ENCODE measurements at places on chromosomes 3 and 15.

- no peak for DNase-seq
Observed at GRCh38 chr3:151425627-151426340, 35.1 kb downstream of the IGSF10 start.

DNA sequence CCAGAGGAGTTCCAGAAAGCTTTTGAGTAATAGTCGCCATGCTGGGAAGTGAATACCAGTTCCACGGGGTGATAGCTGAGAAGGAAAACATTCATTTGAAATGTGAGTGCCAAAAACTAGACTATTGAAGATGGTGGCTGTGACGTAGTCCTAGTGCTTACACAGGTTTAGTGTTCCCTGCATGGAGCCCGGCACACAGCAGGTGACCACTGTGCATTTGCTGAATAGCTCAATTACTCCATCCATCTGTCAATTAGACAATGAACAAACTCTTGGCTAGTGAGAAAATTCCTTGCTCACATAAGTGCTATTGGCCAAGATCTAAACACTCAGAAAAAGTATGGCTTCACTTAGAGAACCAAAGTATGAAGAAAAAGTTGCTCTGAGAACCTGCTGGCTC, 448.1 kb upstream of the WNT5A start:
- no peak for DNase-seq

DNA sequence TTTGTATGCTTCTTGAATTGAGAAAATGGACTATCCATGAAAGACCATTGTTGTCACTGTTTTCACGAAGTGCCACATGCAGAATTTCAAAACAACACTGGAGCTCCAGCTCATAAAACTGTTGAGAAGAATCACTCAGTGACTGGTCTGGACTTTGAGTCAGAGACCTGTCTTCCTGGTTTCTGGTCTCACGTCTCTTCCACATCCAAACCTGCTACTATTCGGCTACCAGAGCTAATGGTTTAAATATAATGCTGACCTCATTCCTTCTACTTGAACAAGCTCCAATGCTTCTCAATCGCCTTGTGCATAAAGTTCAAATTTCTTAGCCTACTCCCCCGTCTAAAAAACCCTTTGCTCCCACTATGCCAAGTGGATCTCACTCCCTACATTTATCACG, 227.9 kb upstream of the NR2F2 start:
- DNase-seq: no peak

GRCh38 chr3:186244016-186244415, 118.0 kb downstream of the DGKG start:
- no peak for DNase-seq

GRCh38 chr3:150746791-150747590, 16.0 kb downstream of the SIAH2 start:
- DNase-seq: no peak

- DNase-seq: no peak
Observed at GRCh38 chr3:6605227-6605626, 255.7 kb upstream of the GRM7 start.

- DNase-seq: no peak
Observed at GRCh38 chr3:30428251-30428650, 178.2 kb upstream of the TGFBR2 start.

- no peak for DNase-seq
Observed at GRCh38 chr3:124529826-124530571, 200.3 kb upstream of the UMPS start.

DNA sequence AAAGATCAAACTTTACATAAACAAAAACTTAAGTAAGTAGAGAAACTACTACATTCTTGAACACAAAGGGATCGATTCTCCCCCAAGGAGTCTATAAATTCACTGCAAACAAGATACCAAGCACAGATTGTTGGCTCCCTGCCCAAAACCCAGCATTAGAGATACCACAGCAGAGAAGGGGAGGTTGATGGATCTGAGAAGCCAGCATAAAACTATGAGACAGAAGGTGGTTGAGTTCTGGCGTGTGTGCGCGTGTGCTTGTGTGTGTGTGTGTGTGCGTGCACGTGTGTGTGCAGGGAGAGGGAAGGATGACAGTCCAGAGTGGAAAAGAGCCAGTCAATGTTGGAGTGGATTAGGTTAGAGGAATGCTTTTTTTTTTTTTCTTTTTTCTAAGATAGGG, 143.2 kb upstream of the PRR20G start:
- no peak for DNase-seq

DNA sequence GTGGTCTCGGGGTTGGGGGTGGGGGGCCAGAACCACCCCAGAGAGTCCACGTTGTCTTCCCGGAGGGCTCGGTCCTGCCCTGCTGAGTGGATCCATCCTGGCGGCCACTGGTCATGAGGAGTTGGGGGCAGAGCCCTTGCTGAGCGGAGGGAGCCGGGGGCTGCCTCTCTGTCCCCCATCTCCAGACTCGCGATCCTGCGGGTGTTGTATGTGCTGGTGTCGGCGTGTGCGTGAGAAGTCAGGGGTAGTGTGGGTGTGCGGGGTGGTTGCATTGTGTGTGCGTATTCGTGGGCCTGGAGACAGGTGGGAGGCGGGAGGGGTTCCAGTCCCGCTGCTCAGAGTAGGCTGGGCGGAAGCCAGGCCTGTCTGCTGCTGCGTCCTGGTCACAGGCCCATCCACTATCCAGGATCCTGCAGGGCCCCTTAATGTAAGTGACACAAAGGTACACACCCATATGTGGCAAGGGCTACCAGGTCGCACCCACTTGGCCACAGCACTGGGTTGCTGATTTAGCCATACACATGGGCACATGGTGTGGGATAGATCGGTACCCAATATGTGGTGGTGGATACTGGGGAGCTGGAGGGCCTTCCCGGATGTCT, 30.7 kb downstream of the NBEAL2 start:
- no peak for DNase-seq

DNA sequence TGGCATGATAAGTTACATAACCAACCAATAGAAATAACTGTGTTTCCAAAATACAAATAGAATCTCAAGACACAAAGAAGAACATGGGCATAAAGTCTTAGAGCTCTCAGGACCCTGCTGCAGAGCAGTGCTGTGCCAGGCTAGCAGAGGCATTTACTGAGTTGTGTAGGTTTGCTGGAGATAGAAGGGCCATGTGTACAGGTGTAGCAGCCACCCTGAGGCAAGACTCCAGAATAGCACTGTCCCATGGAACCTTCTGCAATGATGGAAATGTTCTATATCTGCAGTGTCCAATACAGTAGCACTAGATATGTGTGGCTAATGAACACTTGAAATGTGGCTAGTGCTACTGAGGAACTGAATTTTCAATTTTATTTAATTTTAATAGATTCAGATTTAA, 267.0 kb upstream of the UMPS start:
- DNase-seq: no peak

DNA sequence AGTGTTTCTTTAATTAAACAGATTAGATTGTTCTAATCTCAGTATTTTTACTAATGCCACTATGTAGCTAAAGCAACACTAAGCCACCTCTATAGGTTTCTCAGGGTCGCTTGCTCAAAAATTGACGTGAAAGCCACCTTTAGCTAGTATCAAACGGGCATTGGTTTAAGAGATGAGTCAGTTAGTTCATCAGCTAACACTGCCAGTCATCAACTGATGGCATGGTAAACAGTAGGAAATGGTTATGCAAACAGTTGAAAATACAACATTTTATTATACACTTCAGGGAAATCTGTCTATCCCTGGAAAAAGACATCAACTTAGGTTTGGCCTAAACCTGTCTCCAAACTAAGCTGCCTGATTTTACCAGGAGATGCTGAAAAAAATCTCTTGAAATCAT, 582.3 kb upstream of the NAALADL2 start:
- no peak for DNase-seq

- no peak for DNase-seq
Observed at GRCh38 chr3:69484507-69485393, 98.9 kb upstream of the FRMD4B start.

- no peak for DNase-seq
Observed at GRCh38 chr15:87661454-87662355, 594.8 kb downstream of the NTRK3 start.

- no peak for DNase-seq
Observed at GRCh38 chr3:197908957-197909701, 40.9 kb upstream of the RPL35A start.

GRCh38 chr3:109597444-109597843, 260.1 kb upstream of the DPPA4 start:
- DNase-seq: no peak

DNA sequence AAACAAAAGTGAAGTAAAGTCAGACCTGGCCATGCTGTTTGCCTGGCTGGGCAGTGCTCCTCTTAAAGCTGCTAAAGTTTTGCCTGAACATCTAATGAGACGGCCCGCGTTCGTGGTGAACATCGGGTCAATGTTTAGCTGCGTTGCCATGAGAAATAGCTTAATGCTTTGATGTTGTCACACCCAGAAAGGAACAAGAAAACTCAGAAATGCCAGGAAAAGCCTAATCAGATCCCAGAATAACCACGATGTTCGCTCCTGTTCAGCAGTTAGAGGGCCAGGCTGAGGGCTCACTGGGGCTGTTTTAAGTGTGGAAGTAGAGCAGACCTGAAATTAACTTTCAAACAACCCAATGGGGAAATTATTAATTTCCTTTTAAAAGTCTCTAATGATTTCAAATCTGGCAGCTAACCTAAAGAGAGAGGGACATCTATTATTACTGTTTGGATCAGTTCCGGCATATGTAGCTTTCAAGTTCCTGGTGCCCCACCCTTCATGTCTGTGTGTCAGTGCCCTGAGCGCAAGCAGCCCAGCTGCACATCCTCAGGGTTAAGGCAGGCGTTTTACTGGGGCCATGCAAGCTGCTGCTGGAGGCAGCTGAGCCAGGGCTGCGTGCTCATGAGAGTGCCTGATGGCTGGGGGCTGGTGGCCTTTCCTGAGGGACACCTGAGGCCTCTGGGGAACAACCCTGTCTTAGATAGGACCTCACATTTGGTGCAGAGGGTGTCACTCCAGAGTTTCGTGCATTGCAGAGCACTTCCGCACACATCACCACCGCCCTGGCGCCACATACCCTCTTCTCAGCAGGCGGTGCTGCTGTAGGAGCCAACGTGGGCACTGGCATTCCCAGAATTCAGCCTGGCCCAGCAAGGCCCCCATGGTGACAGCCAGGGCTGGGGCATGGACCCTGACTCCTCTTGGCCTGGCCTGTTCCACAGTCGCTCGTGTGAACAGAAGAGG, 76.6 kb downstream of the LRRK1 start:
- DNase-seq: no peak

GRCh38 chr3:143991713-143992112, 20.1 kb downstream of the DIPK2A start:
- DNase-seq: no peak

GRCh38 chr15:89101302-89102193, 13.3 kb downstream of the ABHD2 start:
- no peak for DNase-seq

DNA sequence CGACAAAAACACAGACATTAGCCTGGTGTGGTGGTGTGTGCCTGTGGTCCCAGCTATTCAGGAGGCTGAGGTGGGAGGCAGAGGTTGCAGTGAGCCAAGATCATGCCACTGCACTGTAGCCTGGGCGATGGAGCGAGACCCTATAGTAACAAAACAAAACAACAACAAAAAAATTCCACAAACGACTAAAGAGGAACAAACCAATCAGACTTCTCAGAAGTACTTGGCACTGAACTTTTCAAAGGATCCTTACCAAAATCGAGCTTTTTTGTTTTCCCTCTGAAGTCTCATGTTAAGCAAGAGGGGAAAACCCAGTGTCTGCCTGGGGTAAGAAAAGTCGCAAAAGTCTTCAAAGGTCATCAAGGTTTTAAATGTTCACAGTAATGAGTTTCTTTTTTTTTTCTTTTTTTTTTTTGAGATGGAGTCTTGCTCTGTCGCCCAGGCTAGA, 30.1 kb upstream of the TFRC start:
- no peak for DNase-seq

- no peak for DNase-seq
Observed at GRCh38 chr3:42402394-42403096, 7.9 kb downstream of the LYZL4 start.

DNA sequence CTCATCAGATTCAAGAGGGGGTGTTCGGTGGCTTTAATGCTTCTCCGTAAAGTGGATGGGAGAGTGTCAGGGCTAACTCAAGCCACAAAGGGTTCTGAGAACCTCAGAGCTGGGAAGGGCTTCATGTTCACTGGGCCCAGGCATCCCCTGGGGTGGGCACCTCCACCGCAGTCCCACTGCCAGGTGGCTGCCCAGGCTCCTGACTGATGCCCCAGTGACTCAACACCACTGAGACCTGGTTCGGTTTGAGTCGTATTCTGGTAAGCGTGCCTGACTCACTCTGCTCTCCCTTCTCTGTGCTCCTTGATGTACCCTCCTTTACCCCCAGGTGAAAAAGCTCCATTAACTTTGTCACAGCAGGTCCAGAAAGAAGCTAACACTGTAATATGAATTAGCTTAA, 304.6 kb downstream of the RPLP1 start:
- DNase-seq: no peak

- no peak for DNase-seq
Observed at GRCh38 chr3:16364323-16364722, 99.3 kb downstream of the OXNAD1 start.

DNA sequence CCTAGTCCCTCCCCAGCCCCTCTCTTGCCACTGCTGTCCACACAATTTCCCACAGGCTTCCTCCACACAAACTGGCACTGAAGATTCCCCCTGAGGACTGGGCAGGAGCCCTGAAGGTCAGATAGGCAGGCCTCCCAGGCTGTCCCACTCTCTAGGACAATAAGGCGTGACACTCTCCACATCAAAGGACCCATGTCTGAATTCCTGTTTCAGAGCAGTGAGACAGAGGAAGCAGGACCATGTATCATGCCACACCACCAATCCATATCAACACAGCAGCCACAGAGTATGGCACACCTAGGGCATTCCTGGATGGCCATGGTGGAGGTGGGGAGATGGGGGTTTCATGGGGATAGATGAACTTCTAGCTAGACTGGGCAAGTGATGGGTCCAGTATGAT, 13.8 kb upstream of the CCR1 start:
- DNase-seq: no peak

- no peak for DNase-seq
Observed at GRCh38 chr3:53042651-53043050, 3.2 kb downstream of the SFMBT1 start.

- DNase-seq: no peak
Observed at GRCh38 chr15:64464276-64465005, 4.1 kb downstream of the ZNF609 start.

DNA sequence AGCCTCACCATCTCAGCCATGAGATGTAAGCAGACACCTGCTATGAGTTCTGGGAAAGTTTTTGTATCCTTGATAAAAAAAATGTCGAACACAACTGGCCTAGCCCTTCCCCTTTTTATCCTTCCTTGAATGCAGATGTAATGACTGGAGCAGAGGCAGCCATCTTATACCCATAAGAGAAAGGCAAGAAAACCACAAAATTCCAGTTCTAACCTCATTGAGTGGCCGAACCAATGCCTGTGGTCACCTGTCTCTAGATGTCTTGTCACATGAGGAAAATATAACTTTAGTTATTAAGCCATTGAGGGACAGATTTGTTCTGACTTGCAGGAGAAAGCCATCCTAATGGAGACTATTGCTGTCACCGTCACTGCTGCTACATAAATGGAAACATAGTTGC, 80.4 kb upstream of the SLC6A6 start:
- DNase-seq: no peak

GRCh38 chr3:5186858-5187155, 700 bp upstream of the EDEM1 start:
- DNase-seq: no peak

- DNase-seq: no peak
Observed at GRCh38 chr15:74365598-74366445, 1.6 kb downstream of the CYP11A1 start.

All from cortex of kidney (tissue), 1 donor.